ENCODE measurements at places on chromosomes 7 and 10.

DNA sequence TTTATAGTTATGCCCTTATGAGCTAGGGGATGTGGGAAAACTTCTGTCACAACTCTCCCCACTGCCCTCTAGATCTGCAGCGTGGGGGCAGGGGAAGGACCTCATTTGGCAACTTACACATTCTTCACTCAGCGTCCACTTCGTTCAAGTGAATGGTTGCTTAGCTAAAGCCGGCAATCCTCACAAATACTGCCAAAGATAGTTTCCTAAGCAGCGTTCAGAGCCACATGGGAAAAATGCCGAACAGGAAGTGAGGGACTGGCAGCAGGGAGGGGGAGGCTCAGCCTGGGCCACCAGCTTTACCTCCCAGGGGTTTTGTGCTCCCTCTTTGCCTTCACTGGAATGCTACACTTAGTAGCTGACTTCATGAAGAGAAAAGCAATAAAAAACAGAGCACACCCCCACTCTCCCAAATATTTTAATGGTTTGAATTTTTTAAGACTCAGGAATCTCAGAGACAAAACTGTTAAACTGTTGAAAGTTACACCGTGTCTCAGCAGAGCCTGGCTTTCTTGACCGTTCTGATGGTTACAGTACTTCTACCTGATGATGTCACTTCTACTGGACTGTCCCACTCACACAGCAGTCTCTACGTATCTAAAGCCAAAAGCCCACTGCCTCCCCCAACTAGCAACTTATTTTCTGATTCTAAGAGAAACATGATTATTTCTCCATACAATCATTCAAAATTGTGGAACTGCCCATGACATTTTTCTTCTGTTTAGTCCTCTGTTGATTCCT, 10.4 kb downstream of the GRM3 start:
- DNase-seq = no peak

DNA sequence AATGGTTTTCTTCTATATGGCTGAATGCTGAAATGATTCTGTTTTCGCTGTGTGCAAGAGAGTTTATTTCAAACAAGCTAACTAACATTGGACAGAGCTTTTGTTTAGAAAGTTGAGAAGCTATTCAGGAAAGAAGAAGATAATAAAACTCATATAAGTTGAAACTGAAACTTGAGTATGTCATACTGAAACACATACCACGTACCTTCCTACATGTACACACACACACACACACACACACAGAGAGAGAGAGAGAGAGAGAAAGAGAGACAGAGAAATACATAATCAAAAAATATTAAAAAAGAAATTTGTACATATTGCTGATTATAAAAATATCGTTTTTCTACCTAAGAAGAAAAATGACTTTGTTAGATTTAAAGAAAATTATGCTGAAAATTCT, 561.9 kb upstream of the KCND2 start:
- DNase-seq = no peak

GRCh38 chr7:70237831-70238575, 639.7 kb downstream of the AUTS2 start:
- no peak for DNase-seq

DNA sequence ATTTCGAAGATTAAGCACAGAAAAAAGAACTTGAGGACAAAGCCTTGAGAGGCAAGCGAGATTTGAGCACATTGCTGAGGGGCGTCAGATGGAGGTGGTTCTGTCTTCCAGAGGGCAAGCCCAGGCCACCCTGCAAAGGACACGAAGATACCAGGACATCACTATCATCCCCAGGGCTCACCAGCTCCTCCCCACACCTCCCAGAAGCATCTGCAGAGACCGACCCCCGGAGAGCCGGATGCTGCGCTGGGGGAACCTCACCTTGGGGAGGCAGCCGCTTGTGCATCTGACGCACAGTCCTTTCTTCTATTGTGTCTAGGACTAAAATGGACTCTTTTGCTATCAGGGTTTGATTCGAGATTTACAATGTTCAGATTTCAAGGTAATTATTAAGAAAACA, 259.7 kb downstream of the DNAJB6 start:
- no peak for DNase-seq

DNA sequence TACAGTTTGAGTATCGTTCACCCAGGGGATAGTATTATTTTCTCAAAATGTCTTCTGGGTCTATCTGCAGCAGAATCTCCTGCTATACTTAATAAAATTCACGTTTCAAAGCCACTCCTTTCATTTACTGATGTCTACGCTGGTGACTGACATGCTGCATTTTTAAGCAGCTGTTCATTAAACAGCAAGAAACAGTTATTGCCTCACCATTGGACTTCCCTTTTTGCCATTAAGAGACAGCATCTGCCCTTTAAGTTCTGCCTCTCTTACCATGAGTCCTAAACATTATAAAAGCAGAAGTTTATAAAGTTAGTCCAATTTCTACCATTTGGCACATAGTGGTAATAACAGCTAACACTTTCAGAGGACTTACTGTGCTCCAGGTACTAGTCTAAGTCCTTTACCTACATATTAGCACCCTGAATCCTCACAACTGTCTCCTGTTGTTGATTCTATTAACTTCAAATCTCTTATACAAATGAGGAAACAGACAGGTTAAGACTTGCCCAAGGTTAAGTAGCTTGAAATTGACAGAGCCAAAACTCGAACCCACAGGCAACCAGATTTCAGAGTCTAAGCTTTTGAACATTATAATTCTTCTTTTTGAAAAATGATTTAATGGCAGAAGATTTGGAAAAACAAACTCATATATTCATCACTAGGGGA, 169.5 kb downstream of the SNX13 start:
- peak; percentile 85 for DNase-seq

DNA sequence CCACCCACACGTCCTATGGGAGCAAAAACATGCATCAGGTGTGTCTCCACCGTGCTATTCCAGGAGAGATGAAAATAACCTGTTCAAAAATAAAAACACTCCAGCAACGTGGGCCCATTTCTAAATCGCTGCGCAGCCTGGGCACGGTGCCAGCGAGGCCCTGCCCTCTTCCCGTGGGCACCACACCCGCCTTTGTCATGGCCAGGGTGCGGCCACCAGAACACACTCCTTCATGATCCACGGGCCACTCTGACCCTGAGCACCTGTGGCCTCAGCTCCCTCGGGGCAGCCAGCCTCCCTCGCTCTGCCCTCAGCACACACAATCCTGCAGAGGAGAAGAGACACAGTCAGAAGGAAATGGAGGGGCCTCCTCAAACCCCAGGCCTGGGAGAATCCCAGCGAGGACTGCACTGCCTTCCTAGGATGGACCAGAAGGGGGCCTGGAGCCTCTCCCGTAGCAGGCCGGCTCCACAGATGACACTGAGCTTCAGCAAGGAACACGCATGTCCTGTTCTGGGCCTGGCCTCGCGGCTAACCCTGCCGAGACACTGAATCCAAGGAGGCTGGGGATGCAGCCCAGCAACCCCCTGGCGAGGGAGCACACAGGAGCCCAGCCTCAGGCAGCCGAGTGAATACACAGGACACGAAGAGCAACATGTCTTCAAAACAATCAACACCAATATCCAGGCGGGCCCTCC, 169.0 kb downstream of the MAD1L1 start:
- DNase-seq = peak; percentile 12

DNA sequence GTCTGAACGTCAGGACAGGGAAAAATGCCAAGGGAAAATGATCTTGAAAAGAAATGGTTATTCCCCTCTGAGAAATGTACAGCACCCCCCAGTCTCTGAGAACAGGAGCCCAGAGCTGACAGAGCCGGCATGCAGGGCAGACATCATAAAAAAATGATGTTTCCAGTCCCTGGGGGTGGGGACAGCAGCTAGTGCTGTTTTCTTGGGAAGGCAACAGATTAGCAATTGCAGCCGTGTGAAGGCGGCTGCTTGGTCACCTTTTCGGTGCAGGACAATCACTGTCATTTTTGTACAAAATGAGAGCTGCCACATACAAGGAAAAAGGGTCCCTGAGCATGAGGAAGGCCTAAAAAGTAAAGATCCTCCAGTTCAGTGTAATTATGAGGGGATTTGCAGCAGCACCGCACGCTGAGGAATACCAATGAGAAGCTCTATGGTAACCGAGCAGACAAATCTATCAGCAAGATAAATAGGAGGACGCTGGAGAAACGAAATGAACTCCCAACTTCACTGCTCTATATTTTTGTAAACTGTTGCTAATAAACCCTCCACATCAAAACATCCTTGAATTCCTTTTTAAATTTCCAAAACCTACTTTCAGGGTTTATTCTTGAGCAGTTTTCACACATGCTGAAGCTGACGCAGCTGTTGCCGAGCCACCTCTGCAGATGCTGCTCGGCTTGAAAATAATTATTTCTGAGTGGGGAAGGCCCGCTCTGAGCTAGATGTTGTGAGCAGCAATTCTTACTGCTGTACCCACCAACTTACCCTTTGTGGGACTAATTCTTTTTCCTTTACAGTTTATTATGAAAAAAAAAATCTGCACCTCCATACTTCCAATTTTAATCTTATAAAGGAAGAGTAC, 98.2 kb upstream of the NEBL start:
- no peak for DNase-seq

GRCh38 chr7:18399436-18400235, 95.9 kb upstream of the HDAC9 start:
- DNase-seq = no peak

DNA sequence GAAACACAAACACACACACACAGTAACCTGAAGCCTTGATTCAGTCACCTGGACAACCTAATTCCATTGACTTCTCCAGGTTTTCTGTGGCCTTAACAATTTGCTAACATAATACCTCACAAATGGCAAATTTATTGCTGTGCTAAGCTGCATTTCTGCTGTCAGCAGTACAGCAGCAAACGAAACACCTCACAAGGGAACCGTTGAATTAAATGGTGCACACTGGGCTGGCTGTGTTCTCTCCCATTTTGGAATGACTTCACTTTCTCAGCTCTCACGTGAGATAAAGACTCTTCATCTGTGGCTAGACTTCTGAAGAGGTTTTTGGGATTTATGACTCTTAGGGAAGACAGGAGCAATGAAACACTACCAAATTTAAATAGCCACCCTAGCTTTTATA, 152.5 kb downstream of the GPR158 start:
- no peak for DNase-seq
